Stimulated activated CD4-positive, alpha-beta T cell treated with anti-CD3 and anti-CD28 coated beads, Interleukin-4, amount 100 ng/mL, for 24 hours (primary cell): ENCODE measurements at places on chromosomes 12 and 14.
A peak's percentile ranks its signal among the peaks of the same experiment; 100 is the strongest.

- no peak for DNase-seq
Observed at GRCh38 chr12:11728154-11728755, 78.8 kb downstream of the ETV6 start.

DNA sequence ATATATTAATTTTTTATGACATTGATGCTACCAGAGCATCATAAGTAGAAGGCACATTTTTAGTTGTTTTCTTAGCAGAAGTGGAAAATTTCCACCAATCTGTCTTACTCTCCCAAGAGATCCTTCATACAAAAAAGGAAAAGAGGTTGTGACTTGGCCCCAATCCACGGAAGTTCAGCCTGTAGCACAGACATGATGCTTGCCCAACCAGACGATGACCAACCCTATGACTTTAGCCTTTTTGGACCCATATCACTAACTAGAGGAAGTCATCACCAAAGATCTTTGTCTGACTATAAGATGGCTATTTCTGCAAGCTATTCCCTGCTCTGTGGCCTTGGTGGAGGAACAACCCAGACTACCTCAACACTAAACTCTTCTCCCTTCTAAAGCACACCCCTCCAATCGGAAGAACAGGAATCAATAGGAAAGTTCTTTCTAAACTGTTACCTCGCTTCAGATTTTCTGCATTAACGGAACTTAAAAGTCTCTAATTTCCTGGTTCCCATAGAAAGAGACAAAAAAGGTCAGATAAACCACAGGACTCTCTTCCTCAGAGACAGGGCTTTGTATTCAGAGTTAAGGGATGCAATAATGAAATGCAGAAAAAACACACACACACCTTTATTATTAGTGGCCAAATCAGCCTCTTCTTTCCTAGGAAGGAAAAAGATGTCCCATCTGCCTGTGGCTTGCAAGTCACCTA is 4.1 kb upstream of the RHOJ start:
- no peak for DNase-seq

- DNase-seq = no peak
Observed at GRCh38 chr14:34000396-34000795, 49.5 kb upstream of the EGLN3 start.

DNA sequence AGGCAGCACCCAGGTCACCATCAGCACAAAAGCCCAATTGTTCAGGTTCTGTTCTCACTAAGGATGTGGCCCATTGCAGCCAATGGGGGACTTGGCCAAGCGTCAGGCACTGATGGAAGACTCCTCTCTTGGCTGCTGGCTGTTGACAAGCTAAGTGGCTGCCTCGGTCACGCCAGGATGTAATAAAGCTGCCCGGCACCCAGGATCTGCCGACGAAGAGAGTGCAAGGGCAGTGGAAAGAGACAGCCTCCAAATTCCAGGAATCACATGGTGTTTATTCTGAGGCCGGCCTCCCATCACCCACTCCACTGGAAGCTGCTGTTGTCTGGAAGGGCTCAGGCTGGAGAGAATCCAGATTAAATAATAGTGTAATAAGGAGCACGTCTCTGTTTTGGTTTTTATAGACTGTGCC is 451.8 kb upstream of the TBX3 start:
- no peak for DNase-seq

DNA sequence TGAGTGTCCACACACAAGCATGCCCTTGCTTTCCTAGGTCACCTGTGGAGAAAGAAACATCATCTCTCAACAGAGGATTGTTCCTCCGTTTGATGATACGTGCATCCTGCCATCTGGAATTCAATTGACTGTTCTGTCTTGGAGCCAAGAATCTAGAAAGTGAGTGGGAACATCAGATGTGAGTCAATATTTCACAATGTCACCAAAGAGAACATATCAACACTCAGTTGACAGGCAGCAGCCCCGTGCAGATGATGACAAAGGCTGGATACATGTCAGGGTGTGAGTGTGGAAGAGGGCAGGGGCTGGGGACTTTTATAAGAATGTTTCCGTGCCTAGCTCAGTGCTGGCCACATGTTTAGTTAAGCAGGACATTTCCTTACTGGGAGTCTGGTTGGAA is 76.1 kb downstream of the TBC1D30 start:
- DNase-seq = no peak

GRCh38 chr14:57769863-57770523 is 95.9 kb downstream of the SLC35F4 start:
- DNase-seq = no peak

- DNase-seq = no peak
Observed at GRCh38 chr14:105091517-105092170, 26.4 kb upstream of the GPR132 start.

GRCh38 chr14:68042586-68043210 is 223.1 kb downstream of the RAD51B start:
- DNase-seq = no peak

DNA sequence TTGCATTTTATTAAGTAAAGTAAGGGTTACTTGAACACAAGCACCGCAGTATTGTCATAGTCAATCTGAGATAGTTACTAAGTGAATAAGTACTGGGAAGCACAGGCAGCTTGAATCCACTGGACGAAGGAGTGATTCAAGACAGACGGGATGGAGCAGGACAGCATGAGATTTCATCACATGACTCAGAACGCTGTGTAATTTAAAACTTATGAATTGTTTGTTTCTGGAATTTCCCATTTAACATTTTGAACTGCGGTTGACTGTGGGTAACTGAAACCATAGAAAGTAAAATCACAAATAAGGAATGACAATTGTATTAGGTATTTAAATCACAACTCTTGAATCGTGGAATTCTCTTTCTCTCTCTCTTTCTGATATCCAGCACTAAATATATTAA is 1630.4 kb upstream of the SEL1L start:
- no peak for DNase-seq

- no peak for DNase-seq
Observed at GRCh38 chr12:114166362-114166761, 200.2 kb upstream of the RBM19 start.

GRCh38 chr12:117564881-117565280 is 203.5 kb upstream of the NOS1 start:
- DNase-seq = no peak

GRCh38 chr12:104730763-104731162 is 227.3 kb downstream of the SLC41A2 start:
- DNase-seq = no peak

GRCh38 chr14:95547626-95548327 is 12.9 kb downstream of the GLRX5 start:
- DNase-seq = no peak

DNA sequence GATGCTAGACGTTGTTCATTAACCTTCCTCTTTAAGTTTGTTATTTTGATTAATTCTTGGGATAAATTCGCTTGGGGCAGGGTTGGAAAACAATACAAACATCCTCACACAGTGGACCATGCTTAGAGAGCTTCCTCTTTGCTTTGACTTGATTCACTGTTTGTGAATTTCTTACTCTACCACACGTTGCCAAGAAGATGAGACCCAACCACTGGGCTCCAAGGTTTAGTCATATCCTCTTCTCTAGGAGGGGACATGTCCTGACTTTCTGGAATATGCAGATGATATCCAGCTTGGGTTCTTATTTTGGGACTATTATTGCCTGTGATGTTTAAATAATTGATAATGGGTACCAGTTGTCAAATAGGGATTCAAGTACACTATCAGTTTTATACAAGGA is 428.2 kb downstream of the ATP23 start:
- no peak for DNase-seq

GRCh38 chr12:114799574-114800487 is 115.9 kb upstream of the TBX3 start:
- no peak for DNase-seq

GRCh38 chr12:110538869-110539622 is 36.9 kb downstream of the RAD9B start:
- no peak for DNase-seq

DNA sequence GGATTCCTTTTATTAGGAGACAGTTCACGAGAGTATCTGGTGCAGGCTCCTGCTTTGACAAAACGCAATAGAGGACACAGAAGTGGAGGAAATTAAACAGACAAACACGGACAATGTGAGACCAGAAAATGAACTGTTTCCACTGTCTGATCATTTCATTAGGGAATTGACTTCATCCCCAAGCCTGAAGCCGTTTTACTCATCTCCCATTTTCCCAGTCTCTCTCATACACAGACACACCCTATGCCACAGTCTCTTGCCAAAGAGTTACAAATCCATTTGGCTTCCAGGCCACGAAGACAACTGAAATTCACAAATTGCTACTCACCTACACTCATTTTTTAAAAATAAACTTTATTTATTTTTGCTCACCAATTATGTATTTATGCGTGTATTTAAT is 1087.8 kb upstream of the TMEM132C start:
- no peak for DNase-seq

GRCh38 chr14:77641534-77642341 is 25.3 kb upstream of the SPTLC2 start:
- DNase-seq = peak; percentile 73

DNA sequence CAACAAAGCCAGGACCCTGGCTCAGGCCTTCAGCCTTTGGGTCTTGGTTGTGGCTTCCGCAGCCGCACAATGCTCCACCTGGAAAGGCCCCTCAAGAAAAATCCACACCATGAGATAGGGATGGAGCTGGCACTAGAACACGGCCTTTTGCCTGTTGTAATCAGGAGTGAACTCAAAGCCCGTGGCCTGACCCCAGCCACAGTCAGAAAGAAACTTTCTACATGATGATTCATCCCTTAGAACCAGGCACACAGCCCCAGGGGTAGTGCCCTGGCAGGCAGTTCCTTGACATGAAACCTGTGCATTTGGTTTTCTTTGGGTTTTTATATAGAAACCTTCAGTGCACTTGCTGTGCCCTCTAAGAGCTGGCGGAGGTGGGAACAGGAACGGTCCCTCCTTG is 5.1 kb downstream of the CLMN start:
- DNase-seq = peak; percentile 36

- DNase-seq = no peak
Observed at GRCh38 chr12:2221030-2221621, 168.3 kb downstream of the CACNA1C start.

GRCh38 chr12:56785141-56785865 is 22.2 kb downstream of the HSD17B6 start:
- DNase-seq = no peak

- DNase-seq = no peak
Observed at GRCh38 chr14:33457021-33457420, 493.9 kb downstream of the EGLN3 start.

DNA sequence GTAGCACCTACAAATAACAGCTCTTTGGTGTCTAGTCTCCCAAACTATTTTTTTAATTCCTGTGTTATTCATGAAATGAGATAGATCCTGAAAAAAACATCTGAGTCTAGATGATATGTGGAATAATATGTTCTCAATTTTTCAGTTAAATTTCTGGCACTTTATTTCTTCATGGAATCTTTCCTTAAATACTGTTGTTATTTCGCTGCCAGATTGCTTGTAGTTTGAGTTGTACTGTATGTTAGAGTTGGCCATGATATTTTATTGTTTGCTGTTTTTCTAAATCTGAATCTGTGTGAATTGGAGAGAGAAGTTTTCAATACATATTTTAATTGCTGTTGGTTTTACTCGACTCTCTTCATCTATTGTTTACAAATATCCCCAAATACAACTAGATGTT is 500.5 kb downstream of the EGLN3 start:
- no peak for DNase-seq

DNA sequence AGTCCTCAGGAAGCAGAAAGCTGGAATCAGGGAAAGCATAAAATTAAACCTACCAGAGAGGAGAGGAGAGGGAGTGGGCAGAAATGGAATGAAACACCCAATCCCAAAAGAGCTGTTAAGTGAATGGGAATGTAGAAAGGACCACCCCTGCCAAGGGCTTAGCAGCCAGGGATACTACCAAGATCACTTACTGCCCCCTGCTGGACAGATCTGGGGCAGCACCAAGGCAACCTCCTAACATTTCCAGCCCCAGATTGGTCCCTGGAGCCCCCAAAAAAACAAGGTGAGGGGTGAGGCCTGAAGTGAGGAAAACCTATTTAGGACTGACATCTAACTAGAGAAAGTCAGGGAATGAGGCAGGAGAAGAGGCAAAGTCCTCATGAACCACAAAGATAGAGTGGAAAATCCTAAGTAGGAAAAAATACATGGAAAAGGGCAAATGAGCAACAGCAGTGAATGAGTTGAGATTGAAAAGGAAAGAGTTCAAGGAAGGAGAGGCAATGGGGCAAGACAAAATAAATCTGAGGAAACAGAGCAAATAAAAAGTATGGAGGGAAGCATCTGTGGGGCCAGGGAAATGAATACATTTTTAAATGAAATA is 11.2 kb upstream of the FKBP11 start:
- peak; percentile 87 for DNase-seq

GRCh38 chr12:120224304-120225199 is 23.6 kb upstream of the RPLP0 start:
- DNase-seq = no peak

DNA sequence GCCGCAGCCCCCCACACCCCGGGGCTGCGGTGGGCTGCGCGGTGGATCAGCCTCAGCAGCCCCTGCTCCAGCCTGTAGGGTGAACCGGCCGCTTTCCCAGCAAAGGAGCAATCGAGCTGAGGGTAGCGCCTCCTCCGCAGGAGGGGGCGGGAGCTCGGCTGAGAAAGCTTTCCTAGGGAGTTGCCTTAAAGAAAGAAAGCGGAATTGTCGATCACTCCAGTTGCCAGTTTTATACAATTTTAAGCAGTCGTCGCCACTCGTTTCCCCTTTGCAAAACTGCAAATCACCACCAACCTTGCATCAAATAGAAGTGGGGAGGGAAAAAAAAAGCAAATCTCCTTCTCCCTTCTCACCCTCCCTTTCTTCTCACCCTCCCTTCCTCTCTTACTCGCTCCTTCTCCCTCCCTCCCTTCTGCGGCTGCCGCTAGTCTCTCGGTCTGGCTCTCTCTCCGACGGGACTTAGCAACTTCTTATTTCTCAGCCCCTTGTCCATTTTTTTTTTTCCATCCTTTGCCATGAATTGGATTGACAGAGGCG is at the start of gene PDE3A:
Gene PDE3A (plus strand): TSS at position 424 of the 537 bp plus-strand sequence. CDS start 748 bp downstream, outside the sequence.
- DNase-seq = no peak

- DNase-seq = no peak
Observed at GRCh38 chr12:25186788-25187402, 8.1 kb downstream of the DNAI7 start.

DNA sequence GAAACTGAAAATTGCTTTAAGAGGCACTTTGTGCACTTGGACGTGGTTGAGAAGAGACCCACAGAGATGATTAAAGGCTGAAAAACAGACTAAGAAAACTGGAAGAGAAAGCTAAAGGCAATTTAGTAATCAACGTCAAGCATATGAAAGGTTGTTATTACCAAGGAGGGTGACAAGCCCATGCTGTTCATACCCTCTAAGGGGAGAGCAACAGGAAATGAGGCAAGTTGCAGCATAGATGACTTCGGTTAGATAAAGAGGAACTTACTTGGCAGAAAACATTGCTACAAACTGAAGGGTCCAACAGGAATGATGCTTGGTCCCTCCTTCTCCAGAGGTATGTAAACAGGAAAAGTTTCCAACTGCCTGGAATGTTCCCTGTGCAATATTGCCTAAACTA is 107.8 kb downstream of the DUSP6 start:
- peak; percentile 47 for DNase-seq

GRCh38 chr12:63138488-63138887 is 12.5 kb downstream of the AVPR1A start:
- DNase-seq = no peak

GRCh38 chr12:80867941-80868340 is 69.8 kb downstream of the LIN7A start:
- DNase-seq = no peak
